Caudate nucleus (tissue), 63 donors: ENCODE measurements at places on chromosomes 5 and 9.

DNA sequence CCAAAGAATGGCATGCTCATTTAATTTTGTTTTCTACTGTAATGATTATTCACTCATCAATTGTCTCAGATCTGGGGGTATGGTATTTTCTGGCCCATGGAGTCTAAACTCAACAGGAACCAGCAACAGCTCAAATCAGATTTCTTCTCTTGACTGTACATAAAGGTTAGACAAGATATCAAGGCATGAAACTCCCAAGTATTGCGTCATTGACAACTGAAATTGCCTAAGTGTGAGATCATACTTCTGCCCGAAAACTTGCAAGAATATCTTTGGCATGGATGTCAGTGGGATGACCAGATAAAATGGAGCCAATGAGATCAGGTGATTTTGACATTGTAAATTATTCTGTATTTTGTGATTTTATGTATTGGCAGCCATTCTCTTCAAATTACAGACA, 141.7 kb upstream of the STK32A start:
- no peak for DNase-seq

DNA sequence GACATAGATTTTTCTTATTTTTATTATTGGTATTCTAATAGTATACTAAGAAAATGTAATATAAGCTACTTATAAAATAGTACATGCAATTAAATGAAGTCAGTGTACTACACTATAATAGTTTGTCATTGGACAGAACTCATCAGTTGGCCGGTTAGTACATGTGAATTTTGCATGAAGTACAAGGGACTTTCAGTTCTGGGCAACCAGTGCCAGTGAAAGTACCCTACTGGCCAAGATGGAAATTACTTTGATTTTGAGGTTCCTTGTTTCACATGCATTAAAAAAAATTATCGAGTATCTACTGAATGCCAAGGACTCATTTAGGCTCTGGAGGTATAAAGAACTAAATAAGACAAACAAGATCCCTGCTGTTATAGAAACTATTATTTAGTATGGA, 213.4 kb upstream of the ELL2 start:
- no peak for DNase-seq

DNA sequence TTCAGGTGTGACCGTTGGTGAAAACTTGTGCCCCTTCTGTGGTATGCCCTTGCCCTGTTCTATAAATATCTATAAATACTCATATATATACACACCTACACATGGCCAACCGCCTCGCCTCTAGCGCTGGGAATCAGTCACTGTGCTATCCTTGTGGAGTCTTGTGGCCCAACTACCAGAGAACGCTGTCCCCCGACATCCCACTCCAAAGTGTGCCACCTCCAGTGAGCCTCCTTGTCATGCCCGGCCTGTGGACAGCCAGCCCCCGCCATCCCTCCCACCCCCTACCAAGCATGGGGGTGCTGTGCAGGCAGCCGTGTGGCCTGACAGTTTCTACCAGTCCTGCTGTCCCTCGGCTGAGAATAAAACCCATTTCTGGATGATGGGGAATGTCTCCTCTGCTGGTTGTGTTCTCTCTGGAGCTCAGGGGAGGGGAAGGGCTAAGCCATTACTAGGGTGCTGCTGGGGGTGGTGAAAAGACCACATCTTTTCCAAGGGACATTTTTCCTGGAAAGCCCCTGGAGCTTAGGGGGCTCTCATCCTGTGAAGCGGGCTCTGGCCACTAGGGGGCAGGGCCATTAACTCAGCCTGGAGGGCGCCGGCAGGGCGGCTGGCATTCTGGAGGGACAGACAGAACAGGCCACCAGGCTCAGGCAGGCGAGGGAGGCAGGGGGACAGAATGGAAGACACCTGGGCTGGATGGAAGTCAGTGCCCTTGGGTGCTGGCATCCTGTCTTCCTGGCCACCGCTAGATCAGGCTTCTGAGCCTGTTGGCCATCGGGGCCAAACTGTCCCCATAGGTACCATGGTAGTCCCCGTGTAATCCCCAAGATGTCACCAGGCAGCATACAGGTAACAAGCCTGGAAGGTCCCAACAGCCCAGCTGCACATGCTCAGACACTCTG, 20.7 kb downstream of the GOLGA2 start:
- peak; percentile 4 for DNase-seq

GRCh38 chr9:135606885-135607259, 32.5 kb downstream of the GLT6D1 start:
- DNase-seq = no peak

DNA sequence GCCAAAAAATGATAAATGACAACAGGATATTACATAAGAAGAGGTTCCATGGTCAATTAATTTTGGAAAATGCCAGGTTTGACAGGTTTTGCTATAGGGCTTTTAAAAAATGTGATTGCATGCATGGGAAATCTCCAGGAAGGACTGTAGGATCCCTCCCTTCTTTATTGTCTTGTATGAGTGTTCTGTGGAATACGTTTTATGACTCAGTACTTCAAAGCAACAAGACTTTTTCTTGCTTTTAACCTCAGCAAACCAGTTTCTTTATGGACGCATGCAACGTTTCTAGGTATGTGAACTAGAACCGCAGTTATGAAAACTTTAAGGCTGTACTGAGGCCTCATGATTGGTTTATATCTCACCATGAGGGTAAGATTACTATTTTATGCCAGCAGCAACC, 76.6 kb upstream of the NTRK2 start:
- no peak for DNase-seq

GRCh38 chr5:141250576-141250975, 5.4 kb downstream of the PCDHB15 start:
- DNase-seq = no peak

GRCh38 chr5:16616536-16617273, at the start of gene RETREG1:
Gene RETREG1, minus strand, starts transcription at chr5:16616997. Its CDS starts 26 bp downstream, at chr5:16616971.
- peak; percentile 54 for DNase-seq

- DNase-seq = no peak
Observed at GRCh38 chr5:137181667-137182066, 317.5 kb downstream of the SPOCK1 start.

DNA sequence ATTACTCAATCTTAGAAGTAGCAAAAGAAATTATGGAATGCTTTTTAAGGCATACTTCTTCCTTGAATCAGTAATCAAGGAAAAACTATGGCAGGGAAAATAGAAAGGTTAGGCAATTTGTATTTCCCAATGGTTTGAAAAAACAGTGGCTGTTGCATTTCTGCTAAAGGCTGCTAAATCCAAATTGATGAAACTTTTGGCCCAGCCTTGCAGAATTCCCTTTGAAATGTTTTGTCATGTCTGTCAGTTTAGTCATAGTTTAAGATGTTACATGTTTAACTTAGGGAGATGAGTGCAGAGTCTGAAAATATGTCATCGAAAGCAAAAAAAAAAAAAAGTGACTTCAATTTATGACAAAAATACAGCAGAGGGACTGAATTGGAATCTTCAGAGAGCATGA, 878.9 kb upstream of the WWC1 start:
- no peak for DNase-seq

- DNase-seq = no peak
Observed at GRCh38 chr9:206481-206880, 8.2 kb upstream of the DOCK8 start.

- DNase-seq = no peak
Observed at GRCh38 chr5:52787600-52788504, at the start of the genes ITGA1 and PELO. Gene ITGA1, plus strand, starts transcription at chr5:52787916. Its CDS starts 438 bp downstream, at chr5:52788354. Gene PELO, plus strand, starts transcription at chr5:52787916. Its CDS starts 12,479 bp downstream, at chr5:52800395.

DNA sequence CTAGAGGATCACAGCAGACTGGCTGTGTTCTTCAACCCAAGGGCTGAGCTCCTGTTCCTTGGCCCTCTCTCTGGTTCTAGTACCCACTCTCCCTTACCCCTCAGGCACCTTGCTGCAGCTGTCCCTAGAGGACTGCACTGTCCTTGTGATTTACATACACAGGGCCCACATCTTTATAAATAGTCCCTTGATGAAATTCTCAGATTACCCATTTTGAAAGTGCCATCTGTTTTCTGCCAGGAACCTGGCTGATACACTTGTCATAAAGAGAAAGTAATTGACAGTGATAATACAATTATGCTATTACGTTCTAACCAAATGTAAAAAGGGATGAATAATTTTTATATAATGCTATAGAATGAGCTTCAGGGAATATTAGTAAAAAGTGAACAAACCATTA, 16.5 kb upstream of the SPARC start:
- no peak for DNase-seq

DNA sequence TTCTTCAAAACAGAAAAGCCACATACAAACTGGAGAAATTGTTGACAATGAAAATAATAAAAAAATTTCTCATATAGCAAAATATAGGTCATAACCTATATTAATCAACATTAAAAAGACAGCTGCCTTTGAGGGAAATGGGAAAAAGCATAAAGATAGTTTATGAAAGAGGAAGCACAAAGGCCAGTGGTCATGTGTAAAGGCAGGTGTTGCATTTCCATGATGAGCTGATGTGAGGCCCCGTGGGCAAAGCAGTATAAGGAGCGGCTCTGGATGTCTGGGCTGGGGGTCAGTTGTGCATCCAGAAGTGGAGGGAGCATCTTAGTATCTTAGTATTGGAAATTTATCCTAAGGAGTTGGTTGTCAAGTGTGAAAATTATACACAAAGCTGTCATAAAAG, 18.3 kb downstream of the NDUFS6 start:
- DNase-seq = no peak

- DNase-seq = no peak
Observed at GRCh38 chr5:490116-491106, 33.8 kb downstream of the SLC9A3 start.

DNA sequence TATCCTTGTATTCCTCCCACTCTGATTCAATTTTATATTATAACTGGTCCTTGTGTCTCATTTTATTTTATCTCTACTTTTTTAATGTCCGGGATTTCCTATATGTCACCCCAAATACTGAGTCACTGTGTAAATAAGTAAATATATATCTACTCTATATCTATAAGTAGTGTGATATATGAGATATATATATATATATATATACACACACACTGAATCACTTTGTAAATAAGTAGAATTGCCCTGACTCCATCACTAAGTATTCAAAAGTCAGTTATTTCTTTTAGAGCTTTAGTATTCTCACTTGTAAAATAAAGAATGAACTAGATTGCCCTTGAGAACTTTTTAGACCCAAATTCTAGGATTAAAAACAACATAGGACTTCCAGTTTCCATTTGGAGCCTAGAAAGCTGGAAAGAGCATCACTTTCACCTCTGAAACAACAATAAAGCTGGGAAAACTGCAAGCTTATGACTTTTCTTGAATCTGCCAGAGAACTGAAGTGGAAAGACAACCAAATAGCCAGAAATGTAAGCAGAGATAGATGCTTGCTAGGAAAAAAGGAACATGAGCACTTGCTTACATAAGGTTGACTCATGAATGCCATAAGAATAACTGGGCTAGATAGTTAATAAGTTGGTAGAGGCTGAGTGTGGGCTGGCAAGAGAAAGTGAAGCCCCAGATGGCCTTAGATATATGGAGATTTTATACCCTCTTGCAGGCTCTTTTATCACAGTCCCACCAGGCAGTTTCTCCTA, 171.1 kb upstream of the TLX3 start:
- DNase-seq = no peak
